ENCODE measurements at places on chromosomes 12 and 14.

DNA sequence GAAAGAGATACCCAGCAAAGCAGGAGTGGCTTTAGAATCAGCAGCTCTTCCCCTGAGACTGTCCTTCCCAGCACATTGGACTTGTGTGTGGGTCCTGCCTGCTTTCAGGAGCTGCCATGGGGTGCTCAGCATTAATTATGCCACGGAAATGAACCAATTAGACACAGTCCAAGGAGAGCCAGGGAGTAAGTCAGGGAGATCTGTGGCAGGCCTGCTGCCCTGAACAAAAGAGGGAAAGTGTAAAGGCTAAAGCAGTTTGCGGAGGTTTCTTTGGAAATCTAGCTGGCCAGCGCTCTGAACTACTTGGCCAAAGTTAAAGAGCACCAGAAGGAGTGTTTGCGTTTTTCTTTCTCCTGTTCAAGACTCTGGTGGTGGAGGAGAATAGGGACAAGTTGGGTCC, 65.7 kb upstream of the SRSF5 start:
- peak; percentile 30 for DNase-seq

DNA sequence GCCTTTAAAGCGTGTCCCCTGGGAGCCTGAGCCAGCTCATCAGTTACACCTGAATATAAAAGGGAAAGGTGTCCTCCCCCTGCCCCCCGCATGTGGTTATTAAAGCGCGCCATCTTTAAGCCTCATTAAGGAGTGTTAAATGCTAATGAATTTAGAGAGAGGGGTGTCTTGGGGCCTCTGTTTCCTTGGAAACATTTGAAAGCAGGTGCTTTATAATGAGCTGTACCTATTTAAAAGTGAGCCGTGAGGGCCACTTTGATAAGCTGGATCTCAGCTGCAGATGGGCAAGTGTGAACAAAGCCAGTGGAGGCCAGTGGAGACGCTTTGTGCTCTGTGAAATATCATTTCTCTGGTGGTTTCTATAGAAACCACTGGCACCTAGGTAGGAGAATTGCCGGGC, 84.0 kb downstream of the BEGAIN start:
- DNase-seq: peak; percentile 80

GRCh38 chr14:47935332-47935731, 259.9 kb upstream of the MDGA2 start:
- no peak for DNase-seq

DNA sequence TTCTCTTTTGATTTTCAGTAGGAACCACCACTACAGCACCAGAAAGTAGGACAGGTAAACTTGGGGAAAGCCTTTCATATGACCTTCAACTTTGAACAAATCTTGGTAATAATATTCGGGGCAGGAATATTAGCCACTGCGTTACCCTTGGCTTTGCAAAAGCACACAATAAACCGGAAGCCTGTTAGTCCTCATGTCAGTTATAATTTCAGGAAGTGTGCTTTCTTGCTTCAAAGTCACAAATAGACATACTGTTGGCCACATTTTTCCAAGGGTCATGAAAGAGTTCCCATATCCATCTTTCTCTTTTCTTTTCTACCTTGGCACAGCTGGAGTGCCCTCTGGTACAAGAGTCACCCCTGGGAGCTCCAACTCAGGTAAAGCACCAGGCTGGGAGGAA, 167.2 kb upstream of the CNTN1 start:
- DNase-seq: no peak

- no peak for DNase-seq
Measured at GRCh38 chr14:98926801-98927200, 345.2 kb downstream of the BCL11B start.

- peak; percentile 91 for DNase-seq
Measured at GRCh38 chr12:27332714-27333402, at the start of gene BMAL2. TSS of gene BMAL2 (plus strand) at chr12:27332836. CDS start at chr12:27333073, 237 bp downstream.

DNA sequence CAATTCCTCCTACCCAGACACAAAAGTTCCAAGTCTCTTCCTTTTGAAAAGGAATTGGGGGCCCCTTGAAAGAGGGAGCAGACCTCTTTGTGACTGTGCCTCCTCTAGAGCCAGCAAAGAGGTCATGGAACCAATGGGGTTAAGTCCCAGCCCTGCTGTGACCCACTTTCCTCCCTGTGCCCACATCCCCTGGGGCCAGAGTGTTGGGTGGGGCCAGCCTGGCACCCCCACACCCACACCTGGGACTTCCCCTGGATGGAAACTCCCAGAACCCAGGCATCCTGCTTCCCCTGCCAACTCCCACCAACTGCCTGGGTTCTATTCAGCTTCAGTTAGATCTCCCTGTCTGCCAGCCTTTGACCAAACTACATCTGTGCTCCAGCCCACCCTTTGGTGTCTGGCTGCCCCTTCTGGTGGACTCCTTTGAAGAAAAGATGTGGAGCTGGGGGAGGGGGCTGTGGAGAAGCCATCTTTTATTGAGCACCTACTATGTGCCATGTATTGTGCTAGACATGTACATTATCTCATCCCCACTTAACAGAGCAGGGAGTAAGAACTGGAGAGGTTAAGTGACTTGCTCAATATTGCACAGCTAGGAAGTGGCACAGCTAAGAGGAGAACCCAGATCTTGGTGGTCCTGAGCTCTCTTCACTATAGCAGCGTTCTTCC, 4.6 kb upstream of the RARG start:
- no peak for DNase-seq

- peak; percentile 89 for DNase-seq
Measured at GRCh38 chr12:57242329-57242690, 8.7 kb downstream of the STAC3 start.

- peak; percentile 57 for DNase-seq
Measured at GRCh38 chr12:14664434-14665023, 31.9 kb downstream of the GUCY2C start.

DNA sequence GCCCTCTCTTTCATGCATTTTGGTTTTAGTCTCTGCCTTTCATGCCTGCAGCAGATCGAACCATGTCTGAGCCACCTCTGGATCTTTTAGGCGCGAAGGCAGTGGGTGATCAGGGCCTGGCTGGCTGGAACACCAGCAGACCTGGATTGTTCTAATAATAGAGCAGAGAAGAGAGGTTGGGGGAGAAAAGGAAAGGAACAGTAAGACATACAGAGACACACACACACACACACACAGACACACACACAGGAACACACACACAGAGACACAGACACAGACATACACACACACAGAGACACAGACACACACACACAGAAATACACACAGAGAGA, 38.2 kb downstream of the SERPINA3 start:
- DNase-seq: no peak

DNA sequence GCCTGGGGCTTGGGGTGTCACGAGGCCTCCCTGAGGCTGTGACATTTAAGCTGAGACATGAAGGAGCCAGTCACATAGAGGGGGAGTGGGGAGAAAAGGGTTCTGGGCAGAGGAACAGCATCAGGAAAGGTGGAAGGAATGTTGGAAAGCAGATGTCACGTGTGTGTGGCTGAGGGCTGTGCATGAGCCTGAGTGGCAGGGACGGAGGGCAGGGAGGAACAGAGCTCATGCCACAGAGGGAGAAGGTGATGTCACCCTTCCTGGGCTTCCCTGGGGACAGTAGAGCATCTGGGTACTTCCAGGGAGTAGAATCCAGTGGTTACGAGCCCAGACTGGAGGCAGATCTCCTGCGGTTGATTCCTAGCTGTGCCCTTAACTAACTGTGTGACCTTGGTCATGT, 32.0 kb upstream of the JDP2 start:
- DNase-seq: no peak

DNA sequence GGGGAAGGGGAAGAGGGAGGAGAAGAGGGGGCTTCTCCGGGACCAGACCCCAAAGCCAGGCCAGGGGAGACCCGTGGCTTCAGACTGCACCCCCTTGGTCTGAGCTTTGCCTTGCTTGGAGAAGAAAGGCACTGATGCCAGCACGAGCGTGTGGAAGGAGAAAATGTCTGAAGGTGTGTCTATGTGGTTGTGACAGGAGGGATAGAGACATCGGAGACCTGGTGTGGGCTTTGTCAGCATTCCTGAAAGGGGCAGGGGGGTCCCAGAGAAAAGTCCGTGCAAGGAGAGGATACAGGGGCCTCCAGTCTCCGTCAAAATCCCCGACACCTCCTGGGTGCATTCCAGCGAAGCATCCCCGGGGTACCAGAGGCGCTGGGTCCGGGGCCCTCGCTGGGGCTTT, 139.0 kb upstream of the LHX5 start:
- no peak for DNase-seq

GRCh38 chr12:59115526-59115925, 195.2 kb upstream of the LRIG3 start:
- DNase-seq: no peak

GRCh38 chr12:5783289-5783920, 161.7 kb downstream of the ANO2 start:
- no peak for DNase-seq

DNA sequence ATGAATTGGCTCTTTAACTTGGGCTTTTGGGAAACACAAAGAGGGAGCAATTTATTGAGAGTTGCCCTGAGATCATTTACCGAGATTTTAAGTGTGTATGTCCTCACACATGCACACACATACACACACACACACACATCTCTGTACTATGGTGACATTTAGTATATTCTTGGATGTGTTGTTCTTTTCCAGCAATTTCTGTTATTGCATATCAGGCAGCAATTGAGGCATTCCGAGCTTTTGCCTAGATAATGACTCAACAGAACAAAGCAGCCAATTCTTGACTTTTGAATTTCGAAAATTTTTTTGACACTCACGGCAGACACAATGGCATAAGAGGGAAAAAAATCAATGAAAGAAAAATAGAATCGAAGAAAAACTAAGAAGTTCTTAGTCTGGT, 248.5 kb downstream of the DUSP6 start:
- no peak for DNase-seq
